ENCODE measurements at places on chromosomes 1 and 21.
A peak's percentile ranks its signal among the peaks of the same experiment; 100 is the strongest.

DNA sequence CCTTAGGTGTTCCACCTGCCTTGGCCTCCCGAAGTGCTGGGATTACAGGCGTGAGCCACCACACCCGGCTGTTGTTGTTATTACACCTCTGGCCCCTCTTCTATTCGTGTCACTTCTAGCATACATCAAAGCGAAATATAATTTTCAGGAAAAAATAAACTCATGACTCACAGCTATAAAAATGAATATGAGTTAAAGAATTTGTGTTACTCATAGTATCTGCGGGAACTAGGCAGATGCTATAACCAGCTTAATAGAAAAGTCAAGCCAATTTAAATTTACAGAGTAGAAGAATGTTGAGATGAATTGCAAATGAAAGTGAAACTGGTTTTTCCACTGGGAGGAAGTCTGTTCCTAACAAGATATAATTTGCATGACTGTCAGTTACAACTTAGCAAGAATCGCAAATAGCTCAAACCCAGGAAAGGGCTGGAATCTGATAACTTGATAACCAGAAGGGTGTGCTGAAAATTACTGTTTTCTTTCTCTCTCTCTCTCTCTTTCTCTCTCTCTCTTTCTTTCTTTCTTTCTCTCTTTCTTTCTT is 11.2 kb downstream of the OR2W3 start:
- peak; percentile 78 for DNase-seq

DNA sequence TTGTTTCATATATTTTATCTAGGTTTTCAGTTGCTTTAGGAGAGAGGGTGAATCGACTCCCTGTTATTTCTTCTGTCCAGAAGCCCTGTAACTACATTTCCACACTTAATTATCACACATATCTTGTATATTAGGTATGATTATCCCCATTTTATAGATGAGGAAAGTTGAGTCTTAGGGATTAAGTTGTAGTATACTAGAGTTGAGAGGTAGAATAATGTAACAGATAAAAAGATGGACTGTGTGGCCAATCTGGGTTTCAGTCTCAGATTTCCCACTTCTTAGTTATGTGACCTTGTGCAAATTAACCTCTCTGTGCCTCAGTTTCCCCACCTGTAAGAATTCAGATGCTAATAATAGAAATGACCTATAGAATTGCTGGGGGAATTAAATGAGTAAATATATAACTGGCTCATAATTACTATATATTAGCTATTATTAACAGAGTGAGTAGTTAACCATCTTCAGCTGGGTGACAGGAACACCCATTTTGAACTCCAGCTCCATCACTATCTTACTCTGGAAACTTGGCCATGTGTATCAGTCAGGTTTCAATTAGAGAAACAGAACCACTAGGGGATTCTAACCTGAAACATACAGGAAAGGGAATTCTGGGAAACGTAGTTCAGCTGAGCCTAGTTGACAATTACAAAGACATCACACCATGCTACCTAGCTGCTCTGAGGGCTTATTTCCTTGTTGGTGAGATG is 20.4 kb upstream of the FOXO6 start:
- DNase-seq = no peak

DNA sequence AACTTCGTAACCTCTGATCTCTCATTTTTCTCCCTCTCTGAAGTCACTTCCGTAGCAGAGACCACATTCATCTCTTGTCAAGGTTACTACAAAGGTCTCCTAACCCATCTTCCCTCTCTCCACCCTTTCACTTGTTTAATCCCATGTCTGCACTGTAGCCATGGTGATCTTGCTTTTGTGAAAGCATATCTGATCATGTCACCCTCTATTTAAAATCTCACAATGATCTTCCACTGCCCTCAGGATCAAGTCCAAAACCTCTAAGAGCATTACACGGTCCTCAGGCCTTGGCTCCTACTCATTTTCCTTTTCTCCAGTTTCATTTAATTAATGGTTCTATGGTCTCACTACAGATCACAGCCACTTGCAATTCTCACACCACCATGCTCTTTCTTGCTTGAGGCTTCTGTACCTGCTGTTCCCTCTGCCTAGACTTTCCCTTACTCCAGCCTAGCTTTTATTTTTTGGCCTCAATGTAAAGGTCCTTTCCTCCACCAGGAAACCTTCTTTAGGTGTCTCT is 12.1 kb downstream of the ARHGEF11 start:
- no peak for DNase-seq

DNA sequence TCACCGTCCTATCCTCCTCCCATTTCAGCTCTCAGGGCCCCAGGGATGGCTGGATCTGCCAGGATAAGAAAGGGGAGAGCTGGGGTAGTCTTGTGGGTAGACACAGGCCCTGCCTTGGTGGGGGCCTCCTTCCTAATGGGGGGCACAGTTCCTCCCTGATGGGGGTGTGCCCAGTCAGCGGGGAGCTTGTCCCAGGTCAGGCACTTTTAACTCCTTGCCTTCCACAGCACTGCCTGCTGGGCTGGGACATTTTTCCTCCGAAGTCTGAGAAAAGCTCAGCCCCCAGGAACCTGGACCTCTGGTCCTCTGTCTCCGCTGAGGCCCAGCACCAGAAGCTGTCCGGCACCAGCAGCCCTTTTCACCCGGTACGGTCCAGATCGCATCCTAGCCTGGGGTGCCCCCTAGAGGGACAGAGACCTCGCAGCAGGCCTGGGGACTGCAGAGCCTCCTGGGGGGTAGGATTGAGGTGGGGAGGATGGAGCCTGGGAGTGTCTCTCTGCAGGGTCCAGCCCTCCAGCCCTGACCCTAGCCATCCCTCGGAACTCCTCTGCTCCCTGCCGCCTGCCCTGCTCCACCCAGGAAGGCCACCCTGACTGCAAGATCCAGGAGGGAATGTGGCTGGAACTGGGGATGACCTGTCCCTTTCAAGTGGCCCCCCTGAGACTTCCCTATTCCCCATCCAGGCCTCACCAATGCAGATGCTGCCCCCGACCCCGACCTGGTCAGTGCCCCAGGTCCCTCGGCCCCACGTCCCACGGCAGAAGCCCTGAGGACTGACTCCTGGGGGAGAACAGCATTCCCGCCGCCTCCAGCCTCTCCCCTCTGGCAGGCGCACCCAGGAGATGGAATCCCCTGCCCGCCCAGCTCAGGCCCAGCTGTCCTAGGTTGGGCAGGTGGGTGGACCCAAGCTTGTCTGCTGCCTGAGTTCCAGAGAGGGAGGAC is 12.0 kb downstream of the MIIP start:
- DNase-seq = peak; percentile 41

DNA sequence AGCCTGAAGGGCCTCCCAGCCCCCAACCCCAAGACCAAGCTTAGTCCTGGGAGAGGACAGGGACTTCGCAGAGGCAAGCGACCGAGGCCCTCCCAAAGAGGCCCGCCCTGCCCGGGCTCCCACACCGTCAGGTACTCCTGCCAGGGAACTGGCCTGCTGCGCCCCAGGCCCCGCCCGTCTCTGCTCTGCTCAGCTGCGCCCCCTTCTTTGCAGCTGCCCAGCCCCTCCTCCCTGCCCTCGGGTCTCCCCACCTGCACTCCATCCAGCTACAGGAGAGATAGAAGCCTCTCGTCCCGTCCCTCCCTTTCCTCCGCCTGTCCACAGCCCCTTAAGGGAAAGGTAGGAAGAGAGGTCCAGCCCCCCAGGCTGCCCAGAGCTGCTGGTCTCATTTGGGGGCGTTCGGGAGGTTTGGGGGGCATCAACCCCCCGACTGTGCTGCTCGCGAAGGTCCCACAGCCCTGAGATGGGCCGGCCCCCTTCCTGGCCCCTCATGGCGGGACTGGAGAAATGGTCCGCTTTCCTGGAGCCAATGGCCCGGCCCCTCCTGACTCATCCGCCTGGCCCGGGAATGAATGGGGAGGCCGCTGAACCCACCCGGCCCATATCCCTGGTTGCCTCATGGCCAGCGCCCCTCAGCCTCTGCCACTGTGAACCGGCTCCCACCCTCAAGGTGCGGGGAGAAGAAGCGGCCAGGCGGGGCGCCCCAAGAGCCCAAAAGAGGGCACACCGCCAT is 21.9 kb upstream of the ARF1 start:
- DNase-seq = no peak

DNA sequence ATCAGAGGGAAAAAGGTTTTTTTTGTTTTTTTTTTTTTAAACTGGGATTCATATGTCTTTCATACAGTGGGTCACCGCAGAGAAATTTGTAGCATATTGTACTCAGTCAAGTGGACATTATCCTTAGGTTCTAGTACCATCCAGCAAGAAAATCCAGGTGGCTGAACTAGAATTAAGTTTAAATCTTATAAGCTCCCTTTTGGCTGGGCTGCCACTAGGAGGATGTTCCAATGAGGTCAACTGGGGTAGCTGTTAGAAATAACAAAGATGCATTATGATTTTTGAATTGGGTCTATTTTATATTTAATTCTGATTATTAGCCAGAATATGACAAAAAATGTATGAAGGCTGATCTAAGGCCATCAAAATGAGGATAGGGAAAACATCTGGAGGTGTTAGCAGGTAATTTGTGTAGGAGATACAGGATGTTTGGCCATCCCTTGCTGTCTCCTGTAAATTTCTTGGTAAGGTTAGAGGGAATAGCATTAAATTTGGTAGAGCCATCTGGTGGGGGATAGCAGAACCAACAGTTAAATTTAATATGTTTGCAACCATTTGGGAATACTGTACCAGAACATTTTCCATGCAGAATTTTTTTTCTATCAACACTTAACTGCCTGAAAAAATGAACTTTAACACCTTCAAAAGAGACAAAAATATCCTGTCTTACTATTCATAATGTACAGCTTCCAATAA is 568.5 kb upstream of the B3GALT2 start:
- no peak for DNase-seq

DNA sequence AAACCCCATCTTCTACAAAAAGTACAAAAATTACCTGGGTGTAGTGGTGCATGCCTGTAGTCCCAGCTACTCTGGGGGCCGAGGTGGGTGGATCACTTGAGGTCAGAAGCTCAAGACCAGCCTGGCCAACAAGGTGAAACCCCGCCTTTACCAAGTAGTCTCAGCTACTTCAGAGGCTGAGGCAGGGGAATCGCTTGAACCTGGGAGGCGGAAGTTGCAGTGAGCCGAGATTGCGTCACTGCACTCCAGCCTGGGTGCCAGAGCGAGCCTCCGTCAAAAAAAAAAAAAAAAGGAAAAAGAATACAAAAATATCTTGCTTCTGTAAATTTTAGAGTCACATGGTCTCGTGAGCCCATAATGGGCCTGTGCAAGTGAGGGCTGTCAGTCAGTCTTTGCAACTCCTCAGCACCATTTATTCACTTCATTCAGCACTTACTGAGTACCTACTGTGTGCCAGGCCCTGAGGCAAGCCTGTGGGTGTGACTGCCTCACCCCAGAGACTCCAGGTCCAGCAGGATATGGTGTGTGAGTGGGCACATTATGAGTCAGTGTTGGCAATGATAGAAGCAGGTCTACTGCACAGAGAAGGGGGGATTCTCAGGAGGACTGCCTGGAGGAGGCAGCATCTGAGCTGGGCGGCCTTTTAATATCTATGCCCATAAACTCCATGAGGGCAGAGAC is 46.8 kb upstream of the TARDBP start:
- no peak for DNase-seq

- DNase-seq = no peak
Observed at GRCh38 chr1:177170756-177171535, at the start of gene BRINP2. BRINP2 (plus strand) TSS chr1:177170958; CDS start chr1:177229877, 58,919 bp downstream.

DNA sequence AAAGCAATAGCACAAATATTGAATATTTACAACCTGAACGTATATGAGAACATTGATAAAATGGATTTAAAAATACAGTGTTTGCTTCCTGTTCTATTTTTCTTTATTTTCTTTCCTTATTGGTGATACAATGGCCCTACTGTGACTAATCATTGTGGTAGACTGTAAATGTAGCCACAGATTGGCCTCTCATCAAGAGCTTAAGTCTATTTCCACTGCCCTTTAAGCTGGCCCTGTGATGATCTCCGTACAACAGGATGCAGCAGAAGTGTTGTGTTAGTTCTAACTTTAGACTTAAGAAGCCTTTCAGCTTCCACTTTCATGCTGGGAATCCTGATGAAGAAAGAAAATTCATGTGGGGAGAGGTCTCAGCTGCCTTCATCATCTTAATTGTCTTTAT is 285.6 kb upstream of the B3GALT2 start:
- DNase-seq = no peak

DNA sequence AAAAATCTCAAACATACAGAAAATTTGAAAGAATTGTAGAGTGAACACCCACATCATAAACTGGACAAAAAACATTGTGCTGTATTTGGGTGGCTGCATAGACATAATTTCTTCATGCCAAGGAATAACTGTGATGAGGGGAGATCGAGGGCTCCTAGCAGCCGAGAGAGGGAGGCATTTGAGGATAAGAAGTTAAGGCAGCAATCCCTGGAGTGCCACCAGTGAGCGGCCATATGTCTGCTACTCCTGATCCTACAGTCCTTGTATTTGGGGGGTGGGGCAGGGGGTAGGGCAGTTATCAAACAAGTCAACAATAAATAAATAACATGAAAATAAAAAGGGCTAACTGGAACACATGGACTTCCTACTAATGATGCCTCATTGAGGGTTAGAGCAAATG is 54.5 kb downstream of the ATP5PO start:
- DNase-seq = no peak

DNA sequence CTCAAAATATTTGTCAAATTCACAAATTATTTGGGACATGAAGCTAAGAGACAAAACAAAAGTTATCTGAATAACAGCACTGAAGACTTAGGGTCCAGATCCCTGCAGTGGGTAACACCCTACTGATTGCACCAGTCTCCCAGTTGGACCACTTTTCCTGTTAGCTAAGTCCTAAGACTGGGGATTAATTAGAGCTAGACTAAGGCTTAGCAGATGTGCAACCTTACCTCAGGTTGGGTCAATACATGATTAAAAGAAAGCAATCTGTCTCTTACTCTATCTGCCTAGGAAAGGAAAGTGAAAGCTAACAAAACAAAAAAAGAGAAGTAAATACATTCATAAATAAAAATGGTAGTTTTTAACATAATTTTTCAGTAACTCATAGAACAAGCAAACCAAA is 737.2 kb upstream of the CHRM3 start:
- no peak for DNase-seq

DNA sequence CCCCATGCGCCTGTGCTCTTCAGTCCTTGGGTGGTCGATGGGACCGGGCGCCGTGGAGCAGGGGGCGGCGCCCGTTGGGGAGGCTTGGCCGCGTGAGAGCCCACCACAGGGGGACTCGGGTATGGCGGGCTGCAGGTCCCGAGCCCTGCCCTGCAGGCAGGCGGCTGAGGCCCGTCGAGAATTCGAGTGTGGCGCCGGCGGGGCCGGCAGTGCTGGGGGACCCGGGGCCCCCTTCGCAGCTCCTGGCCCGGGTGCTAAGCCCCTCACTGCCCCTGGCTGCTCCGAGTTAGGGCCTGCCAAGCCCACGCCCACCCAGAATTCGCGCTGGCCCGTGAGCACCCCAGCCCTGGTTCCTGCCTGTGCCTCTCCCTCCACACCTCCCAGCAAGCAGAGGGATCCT is 26.1 kb downstream of the TLR5 start:
- DNase-seq = no peak
